ENCODE measurements at places on chromosomes 6 and 20.

GRCh38 chr6:6861351-6861894 is 246.3 kb upstream of the RREB1 start:
- no peak for DNase-seq

DNA sequence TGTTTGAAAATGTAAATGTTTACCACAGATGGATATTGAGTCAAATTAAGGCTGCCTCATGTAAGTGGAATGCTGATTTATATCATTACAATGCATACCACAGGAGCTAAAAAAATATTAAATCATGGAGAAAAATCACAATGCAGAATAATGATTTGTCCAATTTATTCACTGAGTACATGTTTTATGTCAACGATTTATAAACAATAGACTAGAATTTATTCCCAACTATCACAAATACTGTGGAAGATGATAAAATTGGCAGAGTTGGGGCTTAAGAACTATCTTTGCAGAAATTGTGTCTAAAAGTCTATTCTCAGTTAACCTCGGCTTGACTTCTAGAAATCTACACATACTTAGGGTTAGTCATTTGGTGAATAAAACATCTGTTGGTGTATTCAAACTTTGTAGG is 472.1 kb upstream of the MARCKS start:
- no peak for DNase-seq

DNA sequence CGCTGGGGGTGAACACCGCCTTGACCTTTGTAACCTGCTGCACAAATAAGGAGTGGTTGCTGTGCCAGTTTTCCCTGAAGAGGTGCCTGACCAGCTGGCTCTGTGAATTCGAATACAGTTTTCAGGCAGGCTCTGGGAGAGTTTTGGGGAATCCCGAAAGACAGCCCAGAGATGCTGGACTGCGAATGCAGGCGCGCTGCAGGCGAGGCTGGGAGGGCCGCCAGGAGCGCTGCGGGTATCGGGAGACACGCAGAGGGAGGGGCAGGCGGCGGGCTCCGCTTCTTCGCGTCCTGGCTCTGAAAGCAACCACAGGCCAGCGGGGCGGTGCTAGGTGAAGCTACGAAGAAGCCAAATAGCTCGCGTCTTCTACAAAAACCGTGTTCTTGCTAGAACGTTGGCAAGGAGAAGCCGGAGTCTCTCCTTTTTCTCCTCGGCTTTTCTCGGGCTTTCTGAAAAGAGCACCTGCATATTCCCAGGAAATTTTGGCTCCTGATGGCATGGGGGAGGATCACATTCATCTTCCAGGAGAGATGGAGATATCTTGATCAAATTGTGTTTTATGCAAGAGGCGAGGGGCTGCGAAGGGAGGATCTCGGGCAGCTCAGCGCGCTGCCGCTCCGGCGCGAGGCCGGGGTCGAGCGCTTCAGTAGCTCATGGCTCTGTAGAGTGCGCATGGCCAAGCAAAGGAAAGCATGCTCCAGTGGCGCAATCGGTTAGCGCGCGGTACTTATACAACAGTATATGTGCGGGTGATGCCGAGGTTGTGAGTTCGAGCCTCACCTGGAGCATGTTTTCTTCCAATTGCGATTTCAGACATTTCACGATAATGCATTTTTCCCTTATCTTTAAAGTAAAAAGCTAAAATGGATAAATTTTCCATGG is 158.1 kb upstream of the ZNF184 start:
- DNase-seq = no peak

DNA sequence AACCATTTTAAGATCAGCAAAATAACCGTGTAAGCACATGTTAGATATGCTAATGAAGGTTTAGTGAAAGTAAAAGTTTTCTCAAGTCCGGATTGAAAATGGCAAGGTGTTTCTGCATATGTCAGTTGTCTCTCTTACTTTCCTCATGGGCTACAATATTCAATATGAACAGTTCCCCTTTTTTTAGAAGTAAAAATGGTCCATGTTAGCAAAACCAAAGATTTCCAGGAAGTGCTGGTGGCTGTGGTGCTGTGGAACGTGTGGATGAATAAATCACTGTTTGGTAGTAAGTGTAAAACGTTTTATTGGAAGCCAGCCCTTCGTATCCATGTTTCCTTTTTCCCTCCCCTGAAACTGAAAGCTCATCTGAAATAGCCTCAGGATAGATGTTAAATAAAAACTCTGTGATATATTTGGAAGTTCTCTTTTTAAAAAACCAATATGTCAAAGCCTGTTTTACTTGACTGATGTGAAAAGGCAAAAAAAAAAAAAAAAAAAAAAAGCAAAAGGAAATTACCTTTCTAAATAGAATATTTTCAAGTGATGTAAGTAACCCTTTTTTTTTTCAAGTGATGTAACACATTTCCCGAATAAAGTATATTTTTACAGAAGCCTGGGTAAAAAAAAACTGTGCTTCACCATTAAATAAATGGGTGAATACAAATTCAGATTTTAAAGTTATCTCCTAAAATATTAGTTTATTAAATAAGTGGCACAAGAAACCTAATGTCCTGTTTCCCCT is 41.9 kb downstream of the PLEKHG1 start:
- DNase-seq = no peak

DNA sequence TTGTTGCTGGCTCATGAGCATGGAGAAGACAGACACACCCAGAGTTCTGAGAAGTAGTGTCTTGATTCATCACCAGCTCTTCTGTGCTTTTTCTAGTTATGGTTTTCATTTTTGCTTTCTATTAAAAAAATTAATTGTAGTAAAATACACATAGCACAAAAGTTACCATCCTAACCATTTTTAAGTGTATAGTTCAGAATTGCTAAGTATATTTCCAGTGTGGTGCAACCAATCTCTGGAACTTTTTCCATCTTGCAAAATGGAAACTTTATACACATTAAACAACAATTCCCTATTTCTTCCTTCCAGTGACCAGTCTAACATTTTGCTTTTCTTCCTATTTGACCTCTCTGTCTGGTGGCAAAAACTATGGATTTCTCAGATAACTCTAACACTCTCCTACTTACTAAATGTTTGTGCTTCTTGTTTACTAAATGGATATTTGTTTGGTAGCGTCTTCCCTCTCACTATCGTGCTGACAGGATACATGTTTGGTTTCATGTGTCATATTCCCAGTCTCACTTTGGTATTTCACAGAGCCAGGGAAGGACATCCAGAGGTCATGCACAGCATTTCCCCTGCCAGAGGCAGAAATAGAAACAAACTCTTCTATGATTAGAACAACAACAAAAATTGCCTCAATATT is 40.6 kb downstream of the TXLNB start:
- no peak for DNase-seq

GRCh38 chr6:24149296-24149695 is 23.3 kb downstream of the NRSN1 start:
- no peak for DNase-seq

DNA sequence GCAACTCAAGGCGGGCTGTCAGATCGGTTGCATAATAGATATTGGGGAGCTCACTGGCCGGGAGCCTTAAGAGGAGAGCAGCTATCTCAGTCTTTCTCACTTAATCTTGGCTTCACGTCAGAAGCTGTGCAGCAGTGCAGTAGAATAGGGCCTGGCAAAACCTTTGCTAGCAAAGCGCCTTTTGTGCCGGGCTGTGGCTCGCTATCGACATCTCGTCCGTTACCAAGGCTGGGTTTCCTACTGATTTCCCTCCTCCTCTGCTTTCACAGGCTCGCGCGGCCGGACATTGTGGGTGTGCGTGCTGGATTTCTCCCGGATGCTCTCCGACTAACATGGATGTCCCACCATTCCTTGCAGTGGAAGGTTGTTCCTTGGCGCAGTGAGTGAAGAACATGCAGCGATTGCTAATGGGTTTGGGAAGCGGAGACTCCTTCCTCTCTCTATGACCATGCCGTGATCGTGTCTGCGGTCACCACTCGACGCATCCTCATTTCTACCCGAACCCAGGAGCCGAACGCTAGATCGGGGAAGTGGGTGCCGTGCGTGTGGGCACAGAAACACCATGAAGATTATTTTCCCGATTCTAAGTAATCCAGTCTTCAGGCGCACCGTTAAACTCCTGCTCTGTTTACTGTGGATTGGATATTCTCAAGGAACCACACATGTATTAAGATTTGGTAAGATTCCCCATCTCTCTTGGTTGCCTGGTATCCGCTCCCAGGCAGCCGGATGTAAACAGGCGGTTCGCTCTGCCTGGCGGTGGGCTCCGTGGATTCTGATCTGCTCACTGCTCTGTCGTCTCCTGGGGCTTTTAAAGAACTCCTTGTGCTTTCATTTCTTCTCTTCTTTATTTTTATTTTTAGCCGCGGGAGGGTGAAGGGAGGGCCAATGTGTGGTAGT is 5.5 kb downstream of the GRIK2 start:
- peak; percentile 65 for DNase-seq

DNA sequence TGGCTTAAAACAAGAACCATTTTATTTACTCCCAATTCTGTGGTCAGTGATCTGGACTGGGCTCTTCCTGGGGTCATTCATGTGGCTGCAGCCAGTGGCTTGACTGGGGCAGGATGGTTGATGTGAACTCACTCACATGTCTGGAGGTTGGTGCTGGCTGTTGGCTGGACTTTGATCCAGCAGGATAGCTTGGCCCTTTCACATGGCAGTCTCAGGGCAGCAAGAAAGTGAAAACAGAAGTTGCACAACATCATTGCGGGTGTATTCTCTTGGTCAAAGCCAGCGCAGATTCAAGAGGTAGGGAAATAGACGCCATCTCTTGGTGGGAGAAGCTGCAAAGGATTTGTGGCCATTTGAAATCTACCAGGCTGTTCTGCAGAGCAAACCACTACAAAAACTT is 77.2 kb downstream of the MDGA1 start:
- DNase-seq = no peak

GRCh38 chr20:62155428-62156253 is 12.1 kb downstream of the SS18L1 start:
- no peak for DNase-seq

- DNase-seq = no peak
These were observed 13.2 kb upstream of the RIPOR3 start for GRCh38 chr20:50704514-50704913.

DNA sequence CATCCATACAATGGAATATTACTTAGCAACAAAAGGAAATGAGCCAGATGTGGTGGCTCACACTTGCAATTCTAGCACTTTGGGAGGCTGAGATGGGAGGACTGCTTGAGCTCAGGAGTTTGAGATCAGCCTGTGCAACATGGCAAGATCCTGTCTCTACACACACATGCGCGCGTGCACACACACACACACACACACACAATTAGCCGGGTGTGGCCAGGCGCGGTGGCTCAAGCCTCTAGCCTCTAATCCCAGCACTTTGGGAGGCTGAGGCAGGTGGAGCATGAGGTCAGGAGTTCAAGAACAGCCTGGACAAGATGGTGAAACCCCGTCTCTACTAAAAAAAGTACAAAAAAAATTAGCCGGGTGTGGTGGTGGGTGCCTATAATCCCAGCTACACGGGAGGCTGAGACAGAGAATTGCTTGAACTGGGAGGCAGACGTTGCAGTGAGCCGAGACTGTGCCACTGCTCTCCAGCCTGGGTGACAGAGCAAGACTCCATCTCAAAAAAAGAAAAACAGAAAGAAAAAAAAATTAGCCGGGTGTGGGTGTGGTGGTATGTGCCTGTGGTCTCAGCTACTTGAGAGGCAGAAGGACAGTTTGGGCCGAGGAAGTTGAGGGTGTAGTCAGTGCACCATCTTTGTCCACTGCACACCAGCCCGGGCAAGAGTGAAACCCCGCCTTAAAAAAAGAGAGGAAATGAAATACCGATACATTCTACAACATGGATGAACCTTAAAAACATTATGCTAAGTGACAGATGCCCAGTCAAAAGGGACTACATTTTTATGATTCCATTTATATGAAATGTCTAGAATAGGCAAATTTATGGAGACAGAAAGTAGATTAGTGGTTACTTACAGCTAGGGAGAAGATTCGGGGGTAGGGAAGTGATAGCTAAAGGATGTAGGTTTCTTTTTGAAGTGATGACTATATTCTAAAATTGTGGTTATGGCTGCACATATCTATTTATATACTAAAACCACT is 52.5 kb downstream of the RBL1 start:
- DNase-seq = no peak

DNA sequence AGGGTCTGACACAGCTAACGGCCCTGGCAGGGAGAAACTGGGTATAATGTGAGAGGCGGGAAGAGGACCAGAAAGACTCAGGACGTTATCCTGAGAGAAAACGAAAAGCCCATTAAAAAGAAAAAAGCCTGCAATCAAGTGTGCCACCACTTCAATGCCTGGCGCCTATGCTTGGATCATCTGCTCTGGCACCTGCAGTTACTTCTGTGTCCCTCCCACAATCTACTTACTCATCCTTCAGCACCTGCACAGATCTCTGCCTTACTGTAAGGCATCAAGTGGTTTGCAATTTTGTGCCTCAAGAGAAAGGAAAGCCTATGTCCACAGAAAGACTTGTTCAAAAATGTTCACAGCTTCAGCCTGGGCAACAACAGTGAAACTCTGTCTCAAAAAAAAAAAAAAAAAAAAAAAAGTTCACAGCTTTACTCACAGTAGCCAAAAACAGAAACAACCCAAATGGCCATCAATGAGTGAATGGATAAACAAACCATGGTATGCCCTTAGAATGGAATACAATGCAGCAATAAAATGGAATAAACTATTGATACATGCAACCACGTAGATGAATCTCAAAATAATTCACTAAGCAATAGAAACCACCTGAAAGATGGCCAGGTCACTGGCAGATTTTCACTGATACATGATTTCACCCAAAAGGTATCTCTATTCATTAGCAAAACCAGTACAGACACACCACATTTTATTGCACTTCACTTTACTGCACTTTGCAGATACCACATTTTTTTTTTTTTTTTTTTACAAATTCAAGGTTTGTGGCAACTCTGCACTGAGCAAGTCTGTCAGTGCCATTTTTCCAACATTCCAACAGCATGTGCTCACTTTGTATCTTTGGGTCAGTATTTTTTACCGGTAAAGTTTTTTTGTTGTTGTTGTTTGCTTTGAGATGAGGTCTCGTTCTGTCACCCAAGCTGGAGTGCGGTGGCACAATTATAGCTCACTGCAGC is 48.6 kb downstream of the ABHD12 start:
- DNase-seq = peak; percentile 92

- DNase-seq = peak; percentile 39
These were observed 441.8 kb upstream of the DEFB115 start for GRCh38 chr20:30815577-30816181.

GRCh38 chr6:25453288-25453687 is 174.1 kb downstream of the CARMIL1 start:
- DNase-seq = no peak

GRCh38 chr20:11544029-11544678 is 373.5 kb upstream of the BTBD3 start:
- DNase-seq = peak; percentile 82

GRCh38 chr20:51089272-51089781 is 66.4 kb upstream of the KCNG1 start:
- no peak for DNase-seq

DNA sequence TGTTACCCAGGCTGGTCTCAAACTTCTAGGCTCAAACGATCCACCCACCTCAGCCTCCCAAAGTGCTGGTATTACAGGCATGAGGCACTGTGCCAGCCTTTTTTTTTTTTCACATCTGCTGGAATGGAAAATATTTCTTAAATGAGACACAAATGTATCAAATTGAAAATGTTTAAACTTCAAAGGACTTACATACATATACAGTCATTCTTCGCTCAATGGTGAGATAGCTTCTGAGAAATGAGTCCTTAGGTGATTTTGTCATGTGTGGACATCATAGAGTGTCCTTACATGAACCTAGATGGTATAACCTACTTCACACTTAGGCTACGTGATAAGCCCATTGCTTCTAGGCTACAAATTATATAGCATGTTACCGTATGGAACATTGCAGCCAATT is 43.1 kb downstream of the MICA start:
- no peak for DNase-seq

GRCh38 chr20:4162766-4163165 is 147.4 kb upstream of the RNF24 start:
- DNase-seq = no peak
